ENCODE measurements at places on chromosomes 12 and 14. TPM values are rescaled to one million over a fixed set of nuclear protein-coding genes. Genes with fewer than 3 reads are reported as not detected.
A peak's percentile ranks its signal among the peaks of the same experiment; 100 is the strongest.

- no peak for DNase-seq
Measured at GRCh38 chr14:103021684-103022001, 35.7 kb downstream of the CDC42BPB start.

DNA sequence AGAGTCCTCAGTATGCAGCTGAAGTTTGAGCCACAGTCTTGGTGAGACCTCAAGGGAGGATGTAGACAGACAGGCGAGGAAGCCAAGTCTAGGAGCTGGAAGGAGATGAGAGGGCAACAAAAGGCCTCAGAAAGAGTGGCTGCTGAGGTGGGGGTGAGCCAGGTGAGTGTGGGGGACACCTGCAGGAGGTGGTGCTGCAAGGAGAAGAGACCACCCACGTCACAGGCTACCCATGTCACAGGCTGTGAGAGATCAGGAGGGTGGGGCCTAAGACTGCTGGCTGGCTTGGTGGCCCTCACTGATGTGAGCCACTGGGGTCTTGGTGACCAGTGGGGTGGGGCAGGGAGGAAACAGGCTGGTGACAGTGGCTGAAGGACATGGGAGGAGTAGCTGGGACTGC lies 97.3 kb downstream of the KIF26A start:
- no peak for DNase-seq

GRCh38 chr14:69363055-69363454 lies 35.0 kb downstream of the ERH start:
- no peak for DNase-seq

DNA sequence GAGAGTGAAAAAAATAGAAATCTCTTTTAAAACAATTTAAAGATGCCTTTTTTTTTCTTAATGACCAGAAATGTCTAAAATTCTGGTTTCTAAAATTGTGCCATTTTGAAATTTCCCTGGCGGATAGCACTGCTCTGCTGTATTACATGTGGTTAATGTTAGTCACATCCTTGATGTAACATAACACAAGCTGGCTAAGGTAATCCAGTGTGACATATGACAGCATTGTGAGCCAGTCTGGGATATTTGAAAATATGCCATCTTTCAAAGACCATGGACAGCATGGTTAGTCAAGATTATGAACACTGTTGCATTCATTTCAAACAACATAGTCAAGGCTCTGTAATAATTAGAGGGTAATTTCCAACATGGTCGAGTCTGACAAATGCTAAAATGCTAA lies 133.2 kb downstream of the ALX1 start:
- DNase-seq: no peak

- DNase-seq: no peak
Measured at GRCh38 chr12:131349397-131350127, 361.3 kb upstream of the SFSWAP start.

DNA sequence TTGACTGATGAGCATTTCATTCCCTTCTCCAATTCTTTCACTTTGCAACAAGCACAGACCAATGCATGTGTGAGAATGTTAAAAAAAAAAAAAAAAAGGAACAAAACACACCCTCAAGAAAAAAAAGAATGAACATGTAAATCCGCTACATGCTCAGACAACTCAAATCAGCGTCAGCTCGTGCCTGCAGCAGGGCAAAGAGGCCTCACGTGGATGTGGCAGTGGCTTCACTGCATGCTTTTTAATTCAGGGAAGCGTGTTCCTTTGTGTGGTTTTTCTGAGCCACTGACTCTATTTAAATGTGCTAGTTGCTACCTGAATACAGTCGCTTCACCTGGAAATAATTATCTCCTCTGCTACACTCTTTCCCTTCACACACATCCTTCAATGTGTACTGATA lies 55.1 kb downstream of the PPP1R36 start:
- no peak for DNase-seq

- no peak for DNase-seq
Measured at GRCh38 chr12:50052964-50053363, 4.4 kb upstream of the ASIC1 start.

GRCh38 chr14:22003461-22003860 lies 329.8 kb upstream of the OR4E1 start:
- DNase-seq: no peak

GRCh38 chr14:73286598-73286997 lies 49.3 kb downstream of the PAPLN start:
- DNase-seq: no peak

DNA sequence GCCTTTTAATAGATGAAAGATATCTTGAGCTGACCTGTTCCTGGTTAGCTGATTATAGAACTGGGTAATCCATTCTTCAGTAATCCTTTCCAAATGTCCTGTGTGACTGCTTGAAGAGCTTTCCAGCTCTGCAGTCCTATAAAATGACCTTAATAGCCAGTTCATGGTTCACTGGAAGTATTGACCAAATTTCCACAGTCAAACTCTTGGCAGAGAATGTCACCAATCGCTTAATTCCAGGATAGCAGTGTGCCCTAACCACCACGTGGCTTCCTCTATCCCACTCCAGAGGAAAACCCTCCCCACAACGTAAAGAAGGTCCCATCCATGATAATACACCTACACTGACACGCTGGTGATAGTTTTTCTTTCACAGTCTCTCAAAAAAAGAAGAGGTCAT lies 17.4 kb downstream of the PRKAB1 start:
- DNase-seq: no peak

DNA sequence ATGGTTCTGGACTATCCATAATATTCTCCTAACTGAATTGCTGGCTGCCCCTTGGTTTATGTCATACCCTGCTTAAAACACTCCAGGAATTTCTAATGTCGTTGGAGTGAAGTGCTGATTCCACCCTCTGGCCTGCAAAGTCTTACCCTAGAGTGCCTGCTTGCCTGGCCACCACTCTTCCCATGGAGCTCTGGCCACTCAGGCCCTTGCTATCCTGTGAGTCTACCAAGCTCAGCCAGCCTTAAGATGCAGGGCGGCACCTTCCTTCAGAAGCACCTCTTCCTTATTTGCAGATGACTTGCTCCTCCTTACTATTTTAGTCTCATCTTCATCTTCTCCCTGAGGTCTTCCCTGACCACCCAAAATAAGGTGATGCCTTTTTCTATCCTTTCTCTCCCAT lies 35.3 kb downstream of the SLC6A15 start:
- no peak for DNase-seq

- DNase-seq: no peak
Measured at GRCh38 chr14:82850576-82850975, 1316.9 kb upstream of the SEL1L start.

- DNase-seq: no peak
Measured at GRCh38 chr12:116130431-116130830, 147.1 kb downstream of the MED13L start.

DNA sequence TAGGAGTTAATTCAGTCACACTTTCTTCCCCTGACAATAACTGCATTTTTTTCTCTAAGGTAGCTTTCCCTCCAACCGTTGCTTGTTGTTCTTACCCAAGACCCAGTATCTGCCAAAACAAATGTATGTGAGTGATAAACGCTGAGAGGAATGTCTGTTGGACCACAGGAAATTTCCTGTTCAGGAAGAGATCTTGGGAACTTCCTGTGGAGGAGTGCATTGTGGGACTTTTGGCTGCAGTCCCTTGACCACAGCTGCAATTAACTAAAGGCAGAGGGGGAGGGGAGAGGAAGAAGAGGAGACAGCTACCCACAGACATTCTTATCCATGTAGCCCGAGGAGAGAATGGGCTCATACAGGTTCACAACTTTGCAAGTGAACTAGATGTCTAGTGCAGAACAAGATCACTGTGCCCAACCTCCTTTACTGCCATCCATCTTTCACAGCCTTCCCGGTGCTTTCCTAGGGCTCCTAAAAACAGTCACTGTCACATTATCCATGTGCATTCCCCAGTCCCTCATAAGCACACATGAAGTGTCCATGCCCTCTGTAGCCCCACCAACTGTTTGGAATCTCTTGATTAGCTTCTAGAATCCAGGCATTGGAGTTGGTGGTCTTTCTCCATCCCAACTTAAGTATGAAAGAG lies 149.5 kb downstream of the ETV6 start:
- no peak for DNase-seq

DNA sequence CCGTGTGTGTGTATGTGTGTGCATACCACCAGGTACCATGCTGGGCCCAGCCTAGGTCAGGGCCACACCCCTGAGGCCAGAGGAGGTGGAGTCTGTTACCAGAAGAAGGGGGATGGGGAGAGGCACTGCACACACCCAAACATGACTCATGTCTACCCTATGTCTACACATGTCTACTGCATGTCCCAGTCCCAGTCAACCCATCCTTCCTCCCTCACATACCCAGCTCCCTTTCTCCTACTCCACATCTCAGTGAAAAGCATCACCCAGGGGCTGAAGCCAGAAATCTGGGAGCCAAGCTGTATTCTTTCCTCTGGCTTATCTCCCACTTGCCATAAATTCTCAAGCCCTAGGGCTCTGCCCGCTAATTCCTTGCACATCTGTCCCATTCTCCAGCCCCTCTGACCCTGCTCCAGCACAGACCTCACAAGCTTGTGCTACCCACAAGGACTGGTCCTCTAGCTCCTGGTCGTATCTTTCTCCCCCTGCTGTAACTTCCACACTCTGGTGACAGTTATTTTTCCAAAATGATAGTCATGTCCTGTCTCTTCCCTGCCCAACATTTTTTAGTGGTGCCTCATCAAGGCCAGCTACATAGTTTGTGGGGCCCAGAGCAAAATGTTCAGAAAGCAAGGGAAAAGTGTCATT lies 18.0 kb upstream of the APPL2 start:
- DNase-seq: no peak

DNA sequence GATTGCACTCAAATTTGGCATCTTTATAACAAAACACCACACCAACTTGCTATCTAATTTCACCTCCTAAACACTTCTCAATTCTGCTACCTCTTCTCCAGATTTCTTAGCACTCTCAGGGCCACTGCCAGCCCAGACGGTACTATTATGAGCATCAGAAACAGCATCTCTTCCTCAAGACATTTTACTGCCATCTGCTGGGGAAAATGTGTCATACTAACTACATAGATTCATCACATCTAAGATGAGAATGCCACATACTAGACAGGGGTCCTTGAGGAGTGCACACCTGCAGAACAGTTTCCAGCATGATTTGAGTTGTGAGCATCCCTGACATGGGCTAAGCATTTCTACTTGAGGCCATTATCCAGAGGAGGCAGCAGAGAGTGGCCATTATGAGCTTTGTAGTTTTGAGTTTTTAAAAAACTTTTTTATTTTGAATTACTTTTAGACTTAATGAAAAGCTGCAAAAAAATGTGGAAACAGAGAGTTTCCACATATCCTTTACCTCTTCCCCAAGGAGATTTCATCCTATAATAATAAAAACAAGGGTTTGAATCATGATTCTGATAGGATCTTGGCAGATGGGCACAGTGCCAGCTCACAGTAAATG lies 15.1 kb upstream of the GRIP1 start:
- peak; percentile 10 for DNase-seq

DNA sequence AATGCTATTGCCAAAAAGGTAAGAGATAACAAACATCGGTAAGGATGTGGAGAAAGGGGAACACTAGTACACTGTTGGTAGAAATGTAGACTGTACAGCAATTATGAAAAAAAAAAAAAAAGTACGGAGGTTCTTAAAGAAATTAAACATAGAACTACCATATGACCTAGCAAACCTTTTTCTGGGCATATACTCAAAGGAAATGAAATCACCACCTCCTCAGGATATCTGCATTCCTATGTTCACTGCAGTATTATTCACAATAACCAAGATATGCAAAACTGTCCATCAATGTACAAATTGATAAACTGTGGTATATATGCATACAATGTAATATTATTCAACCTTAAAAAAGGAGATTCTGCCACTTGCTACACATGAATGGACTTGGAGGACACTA lies 60.7 kb downstream of the INSM2 start:
- DNase-seq: no peak

- peak; percentile 41 for DNase-seq
Measured at GRCh38 chr12:12467688-12468261, 94.9 kb downstream of the DUSP16 start.

GRCh38 chr14:72500234-72500838 lies 393.6 kb downstream of the DPF3 start:
- DNase-seq: no peak

- peak; percentile 43 for DNase-seq
Measured at GRCh38 chr14:75831455-75831854, 150.3 kb downstream of the TGFB3 start.

- no peak for DNase-seq
Measured at GRCh38 chr14:49114161-49114893, 471.9 kb downstream of the RPS29 start.

- no peak for DNase-seq
Measured at GRCh38 chr12:108066583-108067577, 62.2 kb upstream of the WSCD2 start.

DNA sequence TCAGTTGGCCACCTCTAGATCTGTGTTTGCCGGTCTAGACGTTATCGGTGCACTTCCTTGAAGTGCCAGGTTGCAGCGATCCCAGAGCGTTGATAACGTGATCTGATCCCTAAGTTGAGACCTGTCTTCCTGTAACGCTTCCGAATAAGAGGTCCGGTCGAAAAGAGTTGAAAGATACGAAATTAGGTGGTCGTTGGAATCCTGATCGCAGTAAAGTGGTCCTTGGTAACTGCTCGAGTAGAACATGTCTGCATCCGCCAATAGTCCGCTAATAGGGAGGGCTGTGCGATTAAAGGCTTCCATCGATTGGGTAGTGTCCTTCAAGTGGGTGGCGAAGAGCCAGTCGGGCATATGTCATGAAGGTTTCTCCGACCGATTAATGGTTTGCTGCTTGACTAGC lies 2.7 kb downstream of the SRSF5 start:
- no peak for DNase-seq

DNA sequence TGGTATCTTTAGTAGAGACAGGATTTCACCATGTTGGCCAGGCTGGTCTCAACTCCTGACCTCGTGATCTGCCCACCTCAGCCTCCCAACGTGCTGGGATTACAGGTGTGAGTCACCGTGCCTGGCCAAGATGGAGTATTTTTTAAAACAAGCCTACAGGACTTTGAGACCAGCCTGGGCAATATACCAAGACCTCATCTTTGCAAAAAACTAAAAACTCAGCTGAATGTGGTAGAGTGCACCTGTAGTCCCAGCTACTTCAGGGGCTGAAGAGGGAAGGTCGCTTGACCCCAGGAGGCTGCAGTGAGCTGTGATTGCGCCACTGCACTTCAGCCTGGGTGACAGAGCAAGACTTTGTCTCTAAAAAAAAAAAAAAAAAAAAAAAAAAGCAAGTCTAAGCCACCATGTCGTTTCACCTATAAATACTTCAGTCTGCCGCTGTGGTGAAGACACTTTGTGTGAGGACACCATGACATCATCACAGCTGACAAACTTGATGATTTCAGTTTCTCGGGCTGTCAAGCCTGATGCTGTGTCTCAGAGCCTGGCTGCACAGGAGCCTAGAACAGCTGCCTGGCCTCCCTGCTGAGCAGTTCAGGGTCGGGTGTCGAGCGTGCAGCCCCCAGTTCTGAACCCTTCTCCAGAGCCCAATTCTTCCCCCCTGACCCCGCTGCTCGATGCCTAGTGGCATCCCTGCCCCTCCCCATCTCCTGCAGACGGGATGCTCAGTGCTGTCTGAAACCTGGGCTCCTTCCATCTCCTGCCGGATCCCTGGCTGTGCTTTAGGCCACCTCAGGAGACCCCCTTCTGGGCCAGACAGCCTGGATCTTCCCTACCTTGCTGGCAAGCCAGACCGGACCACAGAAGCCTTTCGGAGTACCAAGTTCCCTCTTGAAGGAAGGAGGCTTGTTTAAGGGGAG lies 119.2 kb upstream of the EVL start:
- peak; percentile 36 for DNase-seq

RABGGTA gene
- 65.5 TPM for total RNA-seq

OASL gene
- 14.9 TPM for total RNA-seq

WDR89 gene
- total RNA-seq: 25.7 TPM

IGF1 gene
- not detected for total RNA-seq

RNASE3 gene
- total RNA-seq: not detected

CDKN1B gene
- total RNA-seq: 246 TPM

TAS2R8 gene
- not detected for total RNA-seq

KANSL2 gene
- 66.4 TPM for total RNA-seq

DPPA3 gene
- total RNA-seq: not detected

ALG10B gene
- 11.0 TPM for total RNA-seq

All from T-cell (primary cell).